ENCODE measurements at places on chromosomes 3 and 15.

- no peak for DNase-seq
Measured at GRCh38 chr15:39205081-39205480, 375.8 kb upstream of the THBS1 start.

- no peak for DNase-seq
Measured at GRCh38 chr3:139585820-139586219, 46.3 kb upstream of the RBP1 start.

DNA sequence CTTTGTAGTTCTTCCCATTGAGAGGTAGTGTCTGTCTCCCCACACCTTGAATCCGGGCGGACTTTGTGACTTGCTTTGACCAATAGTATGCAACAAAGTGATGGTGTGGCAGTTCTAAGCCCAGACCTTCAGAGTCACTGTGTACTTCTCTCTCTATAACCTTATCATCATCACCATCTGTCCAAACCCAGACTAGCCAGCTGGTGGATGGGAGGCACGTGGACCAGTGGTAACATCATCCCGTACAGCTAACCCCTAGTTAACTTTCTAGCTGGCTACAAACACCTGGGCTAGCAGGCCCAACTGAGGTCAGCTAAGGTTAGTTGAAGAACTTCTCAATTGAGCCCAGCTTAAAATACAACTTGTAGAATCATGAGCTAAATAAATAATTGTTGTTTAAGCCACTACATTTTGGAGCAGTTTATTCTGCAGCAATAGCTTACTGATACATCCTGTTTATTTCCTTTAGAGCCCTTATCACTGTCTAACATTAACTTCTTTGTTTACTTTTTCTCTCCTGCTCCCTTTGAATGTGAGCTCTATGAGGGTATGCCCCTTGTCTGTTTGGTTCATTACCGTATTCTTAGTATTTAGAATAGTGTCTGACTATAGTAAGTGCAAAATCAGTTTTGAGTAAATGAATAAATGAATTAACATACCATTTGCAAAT, 11.5 kb upstream of the CCR9 start:
- no peak for DNase-seq

DNA sequence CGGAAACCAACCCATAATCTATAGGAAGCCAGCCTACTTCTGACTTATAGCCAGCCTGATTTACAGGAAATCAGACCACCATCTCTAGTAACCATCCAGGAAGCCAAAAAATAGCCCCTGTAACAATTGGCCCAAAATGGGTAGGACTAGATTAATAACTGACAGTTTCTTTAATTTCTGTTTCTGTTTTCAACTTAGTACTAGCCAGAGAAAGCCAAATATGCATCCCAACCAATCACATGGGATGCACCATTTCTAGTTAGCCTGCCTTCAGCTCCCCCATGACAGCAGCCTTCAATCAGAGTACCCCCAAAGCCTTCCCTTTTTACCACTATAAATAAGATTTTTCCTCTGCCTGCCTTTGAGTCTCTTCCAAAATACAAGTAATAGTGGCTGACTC, 239.1 kb upstream of the GADL1 start:
- DNase-seq: no peak

DNA sequence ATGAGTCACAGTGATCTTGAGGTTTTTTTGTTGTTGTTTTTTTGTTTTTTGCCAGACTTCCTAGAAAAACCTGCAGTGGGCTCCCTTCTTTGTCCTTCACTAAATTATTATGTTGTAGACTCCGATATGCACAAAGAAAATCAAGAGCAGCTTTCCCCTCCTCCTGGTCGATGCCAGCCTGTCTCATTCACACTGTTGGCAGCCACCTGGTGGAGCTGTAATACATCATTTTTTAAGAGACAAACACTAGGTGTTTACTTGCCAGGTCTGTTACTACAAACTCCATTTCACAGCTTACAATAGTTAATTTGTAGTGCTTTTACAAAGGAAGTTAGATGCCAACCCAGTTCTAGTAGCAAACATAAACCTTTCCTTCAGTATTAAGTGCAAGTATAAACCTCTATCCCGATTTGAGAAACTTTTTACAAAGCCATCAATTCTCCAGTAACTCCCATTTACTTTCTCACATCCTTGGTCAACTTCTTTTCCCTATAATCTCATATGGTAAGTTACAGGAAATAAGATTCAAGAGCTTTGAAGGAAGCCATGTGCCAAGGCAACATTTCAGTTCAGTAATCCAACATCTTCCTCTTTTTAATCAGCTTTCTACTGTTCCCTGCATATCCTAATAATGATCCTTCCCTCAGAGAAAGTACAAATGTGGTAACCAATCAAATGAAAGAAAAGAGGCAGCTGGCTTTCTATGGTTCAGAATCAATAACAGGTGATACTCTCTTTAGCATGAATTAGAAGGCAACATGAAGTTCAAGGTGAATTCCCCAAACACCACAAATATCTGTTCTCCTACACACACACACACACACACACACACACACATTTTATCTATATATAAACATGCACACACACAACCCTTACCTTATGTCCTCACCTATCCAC, 14.0 kb downstream of the AAGAB start:
- DNase-seq: peak; percentile 62

DNA sequence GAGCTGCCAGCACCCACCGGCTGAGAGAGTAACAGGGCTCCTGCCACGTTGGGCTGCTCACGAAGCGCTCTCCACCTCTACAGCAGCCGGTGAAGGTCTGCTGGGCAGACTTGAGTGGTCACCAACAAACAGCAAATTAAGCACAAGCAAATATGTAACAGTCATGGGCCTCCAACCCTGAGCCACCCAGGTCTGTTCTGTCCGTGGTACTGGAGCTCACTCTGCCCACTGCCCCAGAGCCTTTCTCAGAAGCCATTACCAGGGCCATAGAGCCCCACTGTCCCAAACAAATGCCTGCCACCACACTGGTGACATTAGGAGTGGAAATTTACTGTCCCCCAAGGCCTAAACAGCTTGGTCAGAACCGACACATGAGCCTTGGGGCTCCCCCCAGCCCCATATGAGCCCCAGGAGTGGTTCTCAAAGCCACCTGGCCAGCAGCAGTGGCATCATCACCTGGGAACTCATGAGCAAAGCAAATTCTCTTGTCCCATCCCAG, 56.6 kb downstream of the LRIG1 start:
- DNase-seq: no peak

DNA sequence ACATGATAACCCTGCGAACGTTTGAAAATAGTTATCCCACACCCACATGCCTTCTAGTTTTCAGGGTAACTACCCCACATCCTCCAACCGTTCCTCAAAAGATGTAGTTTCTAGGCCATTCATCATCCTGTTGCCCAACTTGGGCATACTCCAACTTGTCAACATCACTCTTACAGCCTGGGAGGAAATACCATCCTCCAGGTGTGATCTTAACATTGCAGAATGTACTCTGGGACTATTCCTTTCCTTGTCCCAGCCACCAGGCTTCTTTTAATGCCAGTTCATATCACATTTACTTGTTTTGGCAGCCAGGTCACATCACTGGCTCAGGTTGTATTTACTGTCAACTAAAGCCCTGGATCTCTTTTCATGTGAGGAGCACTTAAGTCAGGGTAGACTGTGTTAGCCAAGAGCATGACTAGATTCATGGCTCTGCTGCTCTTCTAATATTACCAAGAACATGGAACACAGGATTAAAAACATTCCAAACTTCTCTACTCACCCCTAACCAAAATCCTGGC, 4.0 kb upstream of the DENND6A start:
- DNase-seq: peak; percentile 38

DNA sequence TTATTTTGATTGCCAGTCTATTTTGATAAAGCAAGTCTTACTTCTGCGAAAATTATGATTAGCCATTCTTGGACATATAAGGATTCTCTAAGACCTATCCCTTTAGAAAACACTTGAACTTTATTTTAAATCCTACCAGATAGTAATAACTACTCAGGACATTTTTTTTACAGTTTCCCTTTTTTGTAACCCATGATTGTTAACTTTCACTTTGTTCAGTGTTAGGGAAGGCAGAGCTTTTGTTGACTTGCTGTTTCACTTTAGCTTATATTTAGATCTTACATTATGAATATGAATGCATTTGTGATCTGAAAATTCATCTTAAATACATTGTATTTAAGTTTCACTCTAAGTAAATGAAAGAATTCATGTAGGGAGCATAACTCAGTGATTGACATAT, 167.0 kb downstream of the AKAP13 start:
- no peak for DNase-seq

DNA sequence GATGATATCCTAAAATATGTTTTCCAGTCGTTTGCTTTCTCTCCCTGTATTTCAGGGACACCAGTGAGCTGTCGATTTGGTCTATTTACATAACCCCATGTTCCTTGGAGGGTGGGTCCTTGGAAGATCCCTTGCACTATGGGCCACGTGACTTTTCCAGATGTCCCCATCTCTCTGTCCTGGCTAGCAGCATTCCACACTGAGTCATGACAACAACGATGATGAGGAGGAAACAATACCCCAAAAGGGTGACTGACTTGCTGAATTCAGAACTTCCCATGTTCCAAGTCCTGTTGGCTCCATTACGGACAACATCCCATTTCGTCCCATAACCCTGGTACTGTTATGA, 134.3 kb downstream of the NSMCE3 start:
- DNase-seq: no peak

- DNase-seq: no peak
Measured at GRCh38 chr3:2614578-2614977, 495.6 kb downstream of the IL5RA start.

DNA sequence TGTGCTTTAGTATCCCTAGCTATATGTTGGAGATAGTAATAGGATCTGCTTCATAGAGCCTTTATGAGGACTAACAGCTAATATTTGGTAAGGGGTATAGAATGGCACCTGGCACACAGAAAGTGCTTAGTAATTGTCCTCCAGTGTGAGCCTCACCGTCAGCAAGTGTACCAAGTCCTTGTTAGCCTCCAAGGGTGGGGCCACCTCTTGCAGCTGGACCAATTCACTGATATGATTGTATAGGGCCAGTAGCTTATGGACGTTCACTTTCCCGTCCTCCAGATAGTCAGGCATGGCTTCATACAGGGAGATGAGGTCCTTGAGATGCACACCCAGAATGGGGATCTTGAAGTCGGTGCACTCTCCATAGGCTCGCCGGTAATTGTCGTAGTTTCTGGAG, 53.6 kb downstream of the FAM98B start:
- no peak for DNase-seq

- DNase-seq: no peak
Measured at GRCh38 chr3:50587806-50588758, 18.8 kb downstream of the HEMK1 start.

DNA sequence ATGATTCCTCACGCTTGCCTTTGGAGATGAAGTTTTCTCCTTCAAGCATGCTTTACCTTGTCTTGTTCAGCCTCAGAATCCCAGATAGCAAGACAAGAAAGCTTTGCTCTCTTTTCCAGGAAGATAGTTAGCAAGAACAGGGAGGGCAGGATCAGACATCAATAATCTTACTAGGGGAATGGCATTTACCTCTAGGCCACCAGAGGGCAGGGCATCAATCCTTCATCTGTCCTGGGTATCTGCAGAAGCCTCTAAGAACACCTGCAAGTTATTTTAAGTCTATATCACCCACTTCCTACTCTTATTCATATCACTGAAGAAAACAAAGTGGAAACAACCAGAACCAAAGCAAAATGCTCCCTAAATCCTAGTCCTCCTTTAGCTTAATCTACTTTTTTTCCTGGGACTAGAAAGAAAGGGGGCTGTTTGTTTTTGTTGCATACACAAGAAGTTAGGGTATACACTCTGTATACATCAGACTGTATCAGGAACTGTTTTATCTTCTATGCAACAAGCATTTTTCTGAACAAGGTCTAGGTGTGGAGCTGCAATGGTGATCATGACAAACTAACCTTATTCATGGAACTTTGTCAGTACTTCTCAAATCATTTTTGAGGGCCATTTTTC, 862.5 kb downstream of the CADM2 start:
- peak; percentile 0 for DNase-seq

DNA sequence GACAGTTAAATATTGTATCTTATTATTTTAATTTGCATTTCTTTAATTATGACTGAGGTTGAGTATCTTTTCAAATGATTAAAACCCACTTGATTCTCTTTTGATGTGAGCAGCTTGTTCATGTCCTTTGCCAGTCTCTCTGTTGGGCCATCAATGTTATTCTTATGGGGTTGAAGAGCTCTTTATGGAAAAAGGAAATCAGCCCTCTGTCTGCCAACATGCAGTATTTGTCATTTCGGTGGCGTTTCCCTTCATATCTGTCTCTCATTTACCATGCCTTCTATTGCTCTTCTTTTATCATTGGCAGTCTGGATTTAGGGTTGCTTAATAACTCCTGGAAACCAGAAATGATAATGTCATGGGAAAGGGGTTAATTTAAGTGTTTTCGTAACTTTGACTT, 340.7 kb upstream of the DNAJC19 start:
- no peak for DNase-seq

DNA sequence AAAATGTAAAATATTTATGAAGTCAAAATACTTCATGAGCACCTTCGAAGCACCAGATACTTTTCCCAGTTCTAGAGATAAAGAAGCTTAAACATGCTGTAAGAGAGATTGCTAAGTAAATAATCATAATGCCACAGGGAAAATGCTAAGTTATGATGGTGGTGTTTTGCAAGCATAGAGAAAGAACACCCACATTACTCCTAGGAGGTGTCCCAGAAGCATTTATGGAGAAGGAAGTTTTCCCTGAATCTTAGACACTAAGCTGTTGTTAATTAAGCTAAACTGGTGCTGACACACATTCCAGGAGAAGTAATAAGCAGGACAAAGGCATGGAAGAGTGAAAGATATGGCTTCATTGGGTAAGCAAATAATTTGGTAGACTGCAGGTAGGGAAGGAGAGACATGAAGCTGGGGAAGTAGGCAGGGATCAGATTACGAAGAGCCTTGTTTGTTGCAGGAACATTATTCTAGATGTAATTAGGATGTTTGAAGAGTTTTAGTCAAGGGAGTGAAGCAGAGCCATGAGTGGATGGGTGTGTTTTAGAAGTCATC, 40.4 kb upstream of the CHMP2B start:
- DNase-seq: no peak

DNA sequence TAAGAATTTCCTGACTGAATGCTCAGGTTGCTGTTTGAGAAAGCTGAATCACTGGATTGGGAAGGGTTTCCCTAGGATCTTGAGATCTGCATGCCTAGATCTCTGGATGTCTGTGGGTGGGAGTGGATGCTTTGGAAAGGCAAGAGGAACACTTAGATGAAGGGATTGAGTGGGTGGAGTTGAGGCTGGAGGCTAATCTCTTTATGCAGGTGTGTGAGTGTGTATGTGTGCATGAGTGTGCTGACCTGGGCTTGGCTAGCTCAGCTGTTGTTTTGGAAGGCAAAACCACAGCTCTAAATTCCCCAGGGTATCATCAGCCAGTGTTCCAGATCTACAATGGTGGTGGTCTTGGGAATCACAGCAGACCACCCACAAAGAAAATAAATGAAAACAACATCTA, 60.5 kb downstream of the CLDN1 start:
- no peak for DNase-seq

DNA sequence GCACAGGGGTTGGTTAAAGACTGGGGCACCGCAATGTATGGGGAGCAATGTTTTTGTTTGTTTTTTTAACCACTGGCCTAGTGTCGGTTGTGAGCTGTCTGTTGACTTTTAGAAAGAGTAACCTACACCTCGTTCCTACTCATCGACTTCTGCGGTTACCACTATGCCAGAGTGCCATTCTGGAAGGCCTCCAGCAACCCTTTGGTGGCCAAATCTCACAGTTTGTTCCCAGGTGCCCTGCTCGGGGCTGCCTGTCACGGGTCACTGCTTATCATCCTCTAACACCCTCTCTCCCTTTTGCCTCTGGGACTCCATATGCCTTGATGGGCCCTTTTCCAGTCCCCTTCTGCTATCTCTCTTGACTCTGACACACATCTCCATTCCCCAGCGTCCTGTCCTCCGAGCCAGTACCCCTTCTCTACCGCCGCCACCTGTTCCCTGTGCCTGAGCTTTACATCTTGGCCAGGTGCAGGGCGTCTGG, 290.4 kb upstream of the C2CD4B start:
- DNase-seq: no peak
